Retina (tissue), 1 donor: ENCODE measurements at places on chromosomes 2 and 18.

DNA sequence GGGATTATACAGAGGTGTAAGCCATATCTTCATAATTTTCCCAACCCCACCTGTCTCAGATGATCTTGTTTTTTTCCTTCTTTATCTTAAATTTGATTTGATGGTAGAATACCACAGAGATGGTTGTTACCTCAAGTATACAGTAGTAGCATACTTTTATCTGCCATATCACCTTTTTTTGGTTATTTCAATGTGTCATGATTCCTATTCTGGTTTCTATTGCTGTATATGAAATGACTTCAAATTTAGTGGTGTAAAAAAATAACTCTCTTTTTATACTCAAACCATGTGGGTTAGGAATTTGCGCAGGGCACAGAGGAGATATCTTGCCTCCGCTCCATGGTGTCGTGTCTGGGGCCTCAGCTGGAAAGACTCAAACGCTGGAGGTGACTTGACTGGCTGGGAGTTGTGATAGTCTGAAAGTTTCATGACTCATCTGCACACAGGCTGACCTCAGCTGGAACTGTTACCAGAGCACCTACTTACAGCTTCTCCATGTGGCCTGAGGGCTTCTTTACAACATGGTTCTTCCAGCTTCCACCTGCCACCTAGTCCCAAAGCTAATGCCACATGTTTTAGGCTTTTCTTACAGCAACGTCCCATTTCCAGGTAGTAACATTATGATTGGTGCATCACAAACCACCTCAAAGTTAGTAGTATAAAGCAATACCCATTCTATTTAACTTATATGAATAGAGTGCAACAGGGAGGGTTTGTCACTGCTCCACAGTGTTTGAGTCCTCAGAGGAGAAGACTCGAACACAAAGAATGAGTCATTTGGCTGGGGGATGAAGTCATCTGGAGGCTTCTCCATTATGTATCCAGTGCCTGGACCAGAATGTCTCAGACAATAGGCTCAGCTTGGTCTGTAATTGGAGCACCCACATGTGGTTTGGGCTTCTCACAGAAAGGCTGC lies 82.3 kb upstream of the XPO1 start:
- no peak for DNase-seq

GRCh38 chr2:47309952-47310800 lies 92.8 kb upstream of the MSH2 start:
- peak; percentile 19 for DNase-seq

DNA sequence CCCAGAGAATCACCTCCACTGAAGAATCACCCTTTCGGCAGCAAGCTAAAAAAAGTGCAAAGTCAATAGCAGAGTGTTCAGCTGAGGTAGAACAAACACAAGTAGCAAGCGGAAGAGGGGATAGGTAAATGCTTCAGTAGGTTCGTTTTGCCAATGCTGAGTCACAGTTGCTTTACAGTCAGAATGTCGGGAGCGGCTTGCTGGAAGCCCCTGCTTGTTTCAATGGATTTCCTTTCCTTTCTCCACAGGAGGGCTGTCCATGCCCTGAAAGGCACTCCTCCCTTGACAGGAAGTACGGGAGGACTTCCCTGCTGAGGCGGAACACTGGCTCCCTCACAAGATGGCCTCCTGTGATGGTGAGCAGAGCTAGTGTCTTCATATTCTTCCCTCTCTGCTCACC lies 146.2 kb upstream of the LYPD1 start:
- no peak for DNase-seq

GRCh38 chr2:199485732-199486335 lies 28.1 kb upstream of the SATB2 start:
- peak; percentile 61 for DNase-seq

- no peak for DNase-seq
Observed at GRCh38 chr2:216428618-216429350, 16.5 kb downstream of the SMARCAL1 start.

GRCh38 chr2:28477087-28477486 lies 18.8 kb upstream of the PLB1 start:
- no peak for DNase-seq
